Osteocyte (in vitro differentiated cells): ENCODE measurements at places on chromosomes 5 and 9. TPM values are rescaled to one million over a fixed set of nuclear protein-coding genes. Genes with fewer than 3 reads are reported as not detected.

Gene SPATA31E1
- total RNA-seq = not detected in 2 replicates

Gene SOWAHA
- total RNA-seq = not detected in 2 replicates

Gene ZNF622
- total RNA-seq = 29.2 and 30.7 TPM in 2 replicates

Gene BICD2
- 34.8 and 35.4 TPM in 2 replicates for total RNA-seq

Gene SV2C
- 0.05 TPM in 1 of 2 replicates, not detected in the other for total RNA-seq

Gene HMGXB3
- 54.6 and 58.6 TPM in 2 replicates for total RNA-seq

Gene GALNT12
- total RNA-seq = not detected in 2 replicates

Gene SLC22A4
- 1.4 and 2.5 TPM in 2 replicates for total RNA-seq

Gene CDH10
- total RNA-seq = not detected in 2 replicates

Gene CFAP77
- 0.48 and 0.68 TPM in 2 replicates for total RNA-seq

Gene ADAMTSL2
- 0.10 and 0.11 TPM in 2 replicates for total RNA-seq

Gene FOXD4L3
- 0.26 TPM in 1 of 2 replicates, not detected in the other for total RNA-seq

Gene PCDHGA11
- 1.9 and 2.2 TPM in 2 replicates for total RNA-seq

Gene GSN
- 235 and 249 TPM in 2 replicates for total RNA-seq

Gene GCNT4
- total RNA-seq = 1.9 and 2.1 TPM in 2 replicates

Gene IFNA2
- total RNA-seq = not detected in 2 replicates

Gene MSH3
- 14.8 and 17.6 TPM in 2 replicates for total RNA-seq

Gene SAPCD2
- 3.1 and 3.4 TPM in 2 replicates for total RNA-seq

Gene C9
- total RNA-seq = not detected in 2 replicates

Gene TMC1
- not detected in 2 replicates for total RNA-seq

Gene GZMA
- total RNA-seq = not detected in 2 replicates

Gene GLDC
- total RNA-seq = 0.71 and 0.78 TPM in 2 replicates

Gene GLRA1
- not detected in 2 replicates for total RNA-seq

Gene TMEM174
- not detected in 2 replicates for total RNA-seq

Gene ZFR
- total RNA-seq = 85.6 and 87.1 TPM in 2 replicates

Gene RGS7BP
- not detected in 2 replicates for total RNA-seq

Gene PCA3
- total RNA-seq = not detected in 2 replicates

Gene SGCD
- total RNA-seq = 13.1 and 14.4 TPM in 2 replicates

Gene ARL10
- 25.9 and 32.8 TPM in 2 replicates for total RNA-seq

Gene DAPK1
- 294 and 304 TPM in 2 replicates for total RNA-seq

Gene FAM200C
- total RNA-seq = 4.3 and 6.2 TPM in 2 replicates

Gene RETREG1
- total RNA-seq = 0.78 and 0.91 TPM in 2 replicates

Gene FAM153A
- total RNA-seq = not detected in 2 replicates

Gene FBXO4
- 4.2 and 6.9 TPM in 2 replicates for total RNA-seq

Gene GPRIN1
- total RNA-seq = 1.6 TPM in 2 replicates

Gene PRRX2
- total RNA-seq = 5.6 and 6.4 TPM in 2 replicates

Gene TENT4A
- 21.3 and 21.6 TPM in 2 replicates for total RNA-seq

Gene PCDHGA4
- 0.27 and 0.47 TPM in 2 replicates for total RNA-seq

Gene ASPN
- 116 and 129 TPM in 2 replicates for total RNA-seq

Gene PKD2L2
- not detected in 2 replicates for total RNA-seq

Gene GMCL2
- not detected in 2 replicates for total RNA-seq
